NCI-H1417 (cell line): ENCODE measurements at places on chromosomes 7 and 10.

- DNase-seq, result no peak
Measured at GRCh38 chr10:11930312-11930978, 107.3 kb downstream of the PROSER2 start.

DNA sequence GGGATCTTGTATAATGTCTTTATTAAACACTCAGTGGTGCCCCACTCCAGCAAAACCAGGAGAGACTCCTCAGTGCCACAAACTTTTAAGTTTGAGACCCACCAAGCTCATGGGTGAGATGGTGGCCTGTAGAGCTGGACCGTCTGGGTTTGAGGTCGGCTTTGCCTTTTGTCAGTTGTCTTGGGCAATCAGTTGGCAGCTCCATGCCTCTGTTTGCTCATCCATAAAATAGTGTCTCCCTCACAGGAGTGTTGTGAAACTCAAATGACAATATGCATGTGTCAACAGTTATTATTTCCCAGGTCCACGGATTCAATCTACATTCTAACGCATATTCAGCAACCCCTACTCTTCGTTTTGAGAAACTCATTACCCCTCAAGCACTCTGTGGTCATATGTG lies 367.8 kb upstream of the C7orf33 start:
- DNase-seq, result no peak

DNA sequence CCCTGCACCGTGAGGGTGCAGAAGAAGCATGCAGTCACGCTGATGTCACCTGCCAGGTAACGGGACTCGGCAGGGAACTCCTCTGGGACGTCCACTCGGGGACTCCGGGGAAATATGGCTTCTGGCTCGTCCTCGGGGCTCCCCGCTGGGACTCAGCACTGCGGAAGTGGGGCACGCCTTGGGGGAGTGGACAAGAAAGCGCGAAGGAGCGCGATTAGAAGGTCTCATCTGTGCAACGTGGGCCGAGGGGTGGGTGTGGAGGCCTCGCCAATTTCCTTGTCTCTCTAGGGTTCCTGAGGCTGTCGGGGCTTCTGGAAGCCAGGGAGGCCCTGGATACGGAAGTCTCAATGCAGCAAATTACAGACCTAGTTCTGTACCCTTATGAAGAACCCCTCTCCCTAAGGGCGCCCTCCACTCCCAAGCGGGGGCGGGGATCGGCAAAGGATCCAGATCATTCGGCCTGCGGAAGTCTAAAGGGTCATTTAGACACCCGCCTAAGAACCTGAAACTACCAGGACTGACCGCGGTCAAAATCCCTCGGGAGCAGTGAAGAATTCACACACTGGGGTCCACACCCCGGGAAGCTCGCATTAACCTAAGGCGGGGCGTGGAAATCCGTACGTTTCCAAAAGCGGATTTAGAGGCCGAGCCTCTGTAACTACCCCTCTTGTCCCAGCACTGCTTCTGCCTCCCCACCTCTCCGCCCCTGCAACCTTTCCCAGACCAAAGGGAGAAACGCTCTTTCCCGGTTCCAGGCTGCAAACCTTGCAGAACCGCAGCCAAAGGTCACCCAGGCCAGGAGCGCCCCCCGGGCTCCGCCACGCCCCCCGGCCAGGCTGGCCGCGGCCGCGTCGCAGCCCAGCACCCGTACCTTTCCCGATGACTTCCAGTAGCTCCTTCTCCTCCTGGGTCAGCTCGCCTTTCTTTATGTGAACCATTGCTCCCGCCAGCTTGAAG lies 640 bp downstream of the ANKMY2 start:
- peak; percentile 85 for DNase-seq

- no peak for DNase-seq
Measured at GRCh38 chr10:89235073-89235798, 16.3 kb downstream of the LIPA start.

- no peak for DNase-seq
Measured at GRCh38 chr7:89085580-89085979, 290.0 kb upstream of the TEX47 start.
